Fibroblast of skin of abdomen (primary cell): ENCODE measurements at places on chromosomes 6 and 20.

DNA sequence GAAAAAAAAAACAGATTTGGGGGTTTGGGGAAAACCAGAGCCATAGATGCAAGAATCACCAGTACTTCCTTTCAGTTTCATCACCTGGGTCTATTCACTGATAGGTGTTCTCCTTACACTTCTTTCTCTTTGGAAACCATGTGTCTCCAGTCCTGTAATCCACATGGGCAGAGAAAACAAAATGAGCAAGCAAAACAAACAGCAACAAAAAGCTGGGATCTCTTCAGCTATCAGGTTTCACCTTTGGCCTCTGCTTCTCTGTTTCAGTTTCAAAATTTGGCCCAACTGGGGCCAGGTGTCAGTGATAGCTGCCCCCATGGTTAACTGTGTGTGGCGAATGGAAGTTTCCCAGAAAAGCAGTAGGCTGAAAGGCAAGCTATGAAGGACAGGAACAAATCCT lies 220.0 kb upstream of the THBS2 start:
- DNase-seq = no peak

- peak; percentile 15 for DNase-seq
Observed at GRCh38 chr6:69732640-69733039, 64.2 kb downstream of the LMBRD1 start.

DNA sequence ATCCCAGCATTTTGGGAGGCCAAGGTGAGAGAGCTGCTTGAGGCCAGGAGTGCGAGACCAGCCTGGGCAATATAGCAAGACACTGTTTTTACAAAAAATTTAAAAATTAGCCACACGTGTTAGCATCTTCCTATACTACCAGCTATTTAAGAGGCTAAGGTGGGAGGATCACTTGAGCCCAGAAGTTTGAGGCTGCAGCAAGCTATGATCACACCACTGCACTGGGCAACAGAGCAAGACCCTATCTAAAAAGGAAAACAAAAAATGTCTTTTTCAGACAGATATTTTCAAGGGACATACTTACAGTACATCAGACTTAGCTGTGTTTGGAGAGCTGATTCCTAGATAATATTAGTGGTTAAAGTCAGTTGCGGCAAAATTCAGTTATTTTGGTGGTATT lies 72.9 kb upstream of the XRN2 start:
- no peak for DNase-seq

DNA sequence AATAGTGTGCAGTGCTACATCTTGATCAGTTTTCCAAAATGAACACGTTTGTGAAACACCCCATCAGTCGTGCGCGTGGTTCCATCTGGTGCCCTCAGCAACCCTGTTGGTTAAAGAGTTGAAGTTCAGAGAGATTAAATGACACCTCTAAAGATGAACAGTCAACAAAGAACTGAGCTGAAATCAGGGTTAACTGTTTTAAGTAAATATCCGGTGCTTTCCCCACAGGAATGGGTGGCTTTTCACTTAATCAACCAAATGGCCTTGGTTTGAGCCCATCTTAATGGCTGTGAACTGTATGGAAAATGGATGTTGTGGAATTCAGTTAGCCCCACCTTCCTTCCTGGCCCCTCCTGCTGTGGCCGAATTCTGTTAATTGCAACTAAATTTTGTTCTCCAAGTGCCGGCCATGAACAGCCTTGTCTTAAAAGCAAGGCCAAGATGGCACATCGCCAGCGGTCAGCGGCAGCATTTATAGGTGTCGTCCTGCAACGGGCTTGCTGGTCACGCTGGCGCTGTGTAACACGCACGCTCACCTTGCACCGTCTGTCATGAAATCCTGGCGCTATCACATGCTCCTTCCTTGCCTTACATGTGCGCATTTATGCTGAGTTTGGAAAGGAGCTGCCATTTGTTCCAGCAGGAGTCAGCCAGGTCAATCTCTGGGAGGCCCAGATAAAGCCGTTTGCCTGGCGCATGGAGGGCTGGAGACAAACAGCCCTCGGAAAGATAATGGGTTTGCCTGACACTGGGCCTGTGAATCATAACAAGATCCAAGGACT lies 164.5 kb downstream of the ERMARD start:
- no peak for DNase-seq

DNA sequence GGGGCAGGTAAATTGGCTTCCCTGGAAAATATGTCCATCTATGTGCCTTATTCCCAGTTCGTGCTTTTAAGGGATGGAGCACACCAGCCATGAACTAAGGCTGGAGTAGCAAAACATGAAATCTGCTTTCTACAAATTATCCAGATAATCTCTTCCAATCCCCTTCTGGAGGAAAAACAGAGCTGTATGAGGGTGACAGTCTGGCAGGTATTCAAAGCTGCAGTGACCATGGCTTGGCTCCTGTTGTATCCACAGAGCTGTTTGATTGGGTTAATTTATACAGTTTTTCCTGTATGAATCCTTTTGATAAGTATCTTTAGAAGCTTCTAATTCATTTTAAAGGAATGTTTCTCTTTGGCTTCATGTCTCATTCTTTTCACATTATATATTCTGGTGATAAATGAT lies 144.4 kb downstream of the AIG1 start:
- no peak for DNase-seq

- DNase-seq = peak; percentile 15
Observed at GRCh38 chr6:54191461-54191860, 80.2 kb downstream of the MLIP start.

GRCh38 chr20:38895098-38895949 lies 30.9 kb upstream of the FAM83D start:
- no peak for DNase-seq

GRCh38 chr6:127176146-127176545 lies 57.7 kb downstream of the RSPO3 start:
- DNase-seq = peak; percentile 78

DNA sequence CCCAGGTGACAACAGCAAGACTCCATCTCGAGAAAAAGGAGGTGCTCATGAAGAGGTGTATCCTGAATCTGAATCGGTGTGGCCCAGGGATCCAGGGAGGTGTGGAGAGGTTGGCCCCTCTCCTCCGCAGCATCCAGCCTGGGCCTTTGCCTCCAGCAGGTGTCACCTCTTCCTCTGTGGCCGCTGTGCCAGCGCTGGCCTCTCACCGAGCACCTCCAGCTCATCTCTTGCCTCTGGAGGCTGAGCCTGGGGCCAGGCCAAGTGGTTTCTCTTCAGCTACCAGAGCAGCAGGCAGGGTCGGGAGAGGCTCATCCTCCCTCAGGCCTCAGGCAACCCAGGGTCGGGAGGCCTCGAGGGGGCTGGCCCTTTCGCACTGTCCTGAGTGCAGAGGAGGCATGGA lies 1.2 kb upstream of the COL20A1 start:
- no peak for DNase-seq

GRCh38 chr6:67497749-67498148 lies 1137.3 kb upstream of the ADGRB3 start:
- no peak for DNase-seq

GRCh38 chr6:121858310-121858709 lies 422.9 kb downstream of the GJA1 start:
- no peak for DNase-seq

DNA sequence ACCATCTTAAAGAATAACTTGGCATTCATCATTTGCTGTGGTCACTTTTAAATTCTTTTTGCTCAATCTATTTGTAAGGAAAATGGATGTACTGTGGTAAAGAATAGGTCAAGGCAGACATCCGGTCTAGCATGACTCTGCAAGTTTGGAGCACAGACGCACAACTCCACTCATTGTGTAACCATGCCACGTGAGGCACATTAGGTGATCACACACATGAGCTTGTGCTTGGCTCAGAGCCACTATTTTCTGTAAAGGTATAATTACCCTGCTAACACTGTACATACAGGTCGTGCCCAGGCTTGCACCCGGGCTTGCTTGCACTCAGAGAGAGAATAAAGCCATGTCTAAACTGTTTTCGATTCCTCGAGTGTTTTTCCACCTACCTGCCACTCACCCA lies 1289.1 kb upstream of the ADGRB3 start:
- DNase-seq = no peak

GRCh38 chr20:49853640-49854039 lies 41.0 kb downstream of the SLC9A8 start:
- DNase-seq = peak; percentile 69

DNA sequence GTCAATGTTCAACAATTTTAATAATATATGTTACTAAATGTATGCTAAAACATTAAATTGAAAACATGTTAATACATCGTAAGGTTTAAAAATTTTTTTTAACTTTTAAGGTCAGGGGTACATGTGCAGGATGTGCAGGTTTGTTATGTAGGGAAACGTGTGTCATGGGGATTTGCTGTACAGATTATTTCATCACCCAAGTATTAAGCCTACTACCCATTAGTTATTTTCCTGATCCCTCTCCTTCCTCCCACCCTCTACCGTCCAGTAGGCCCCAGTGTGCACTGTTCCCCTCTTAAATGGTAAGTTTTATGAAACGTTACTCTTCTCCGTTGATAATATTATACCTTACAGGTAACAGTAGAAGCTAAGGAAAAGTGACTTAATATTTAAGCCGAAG lies 15.8 kb downstream of the PDE7B start:
- no peak for DNase-seq

- DNase-seq = no peak
Observed at GRCh38 chr6:117840541-117840983, 66.5 kb upstream of the SLC35F1 start.

DNA sequence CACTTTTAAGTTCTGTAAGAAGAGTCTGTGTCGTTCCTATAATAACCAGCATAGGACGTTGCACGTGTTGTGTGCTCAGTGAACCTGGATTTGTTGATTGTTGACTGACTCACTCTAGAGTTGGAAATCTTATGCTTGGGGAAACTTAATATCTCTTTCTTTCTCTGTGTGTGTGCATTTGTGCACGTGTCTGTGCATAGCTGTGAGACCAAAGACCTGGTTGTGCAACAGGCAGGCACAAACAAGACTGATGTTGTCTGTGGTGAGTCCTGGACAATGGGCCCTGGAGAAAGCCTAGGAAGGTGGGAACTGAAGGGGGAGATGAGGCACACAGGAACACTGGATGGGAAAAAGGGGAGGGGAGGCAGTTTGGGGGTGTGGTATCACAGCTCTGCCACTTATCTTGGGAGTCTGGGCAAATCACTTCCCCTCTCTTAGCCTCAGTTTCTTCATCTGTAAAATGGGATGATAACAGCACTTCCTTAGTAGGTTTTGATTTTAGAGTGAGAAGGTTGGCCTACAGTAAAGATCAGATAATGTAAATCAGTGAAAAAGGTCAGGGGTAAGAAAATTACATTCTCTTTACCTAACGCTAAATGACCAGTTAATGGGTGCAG lies 8.4 kb downstream of the CD40 start:
- DNase-seq = no peak

DNA sequence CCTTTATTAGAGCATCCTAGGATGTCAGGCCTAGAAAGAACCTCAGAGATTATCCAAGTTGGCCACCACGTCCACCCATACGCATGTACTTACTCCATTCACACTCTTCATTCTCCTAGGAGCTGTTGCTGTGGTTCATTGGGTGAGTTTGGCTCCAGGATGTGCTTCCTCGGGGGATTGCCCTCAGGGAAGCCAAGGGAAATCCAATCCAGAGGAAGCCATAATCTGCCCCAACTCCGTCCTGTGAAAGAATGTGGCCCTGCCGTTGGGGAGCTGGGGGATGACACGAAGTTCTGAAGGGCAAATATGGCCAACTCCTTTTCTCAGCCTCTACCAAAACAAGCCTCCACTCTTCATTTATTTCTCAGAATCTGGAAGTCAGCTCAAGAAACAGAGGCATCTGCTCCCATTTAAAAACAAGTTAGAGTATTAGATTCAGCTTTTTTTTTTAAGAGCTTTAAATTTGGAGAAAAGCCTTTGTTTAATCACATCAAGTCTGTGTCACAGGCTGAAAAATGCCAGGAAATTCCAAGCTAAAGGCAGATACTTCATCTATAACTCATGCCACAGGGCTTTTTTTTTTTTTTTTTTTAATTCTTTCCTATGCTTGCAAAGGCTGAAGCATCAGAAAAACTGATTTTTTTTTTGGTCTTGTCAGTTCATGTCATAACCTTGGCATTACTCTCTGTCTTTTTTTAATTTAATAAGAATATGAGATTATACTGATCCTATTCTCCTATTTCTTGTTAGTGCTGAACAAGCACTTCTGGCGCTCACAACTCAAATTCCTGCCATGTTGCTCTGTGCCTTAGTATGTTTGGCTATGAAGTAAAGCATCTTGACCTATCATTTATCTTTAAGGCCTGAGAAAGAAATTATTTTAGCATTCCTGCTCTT lies 480.9 kb upstream of the MARCKS start:
- DNase-seq = peak; percentile 96

- peak; percentile 88 for DNase-seq
Observed at GRCh38 chr6:82862543-82862942, 203.1 kb downstream of the UBE3D start.

- DNase-seq = no peak
Observed at GRCh38 chr6:44132476-44132875, 5.1 kb downstream of the TMEM63B start.

DNA sequence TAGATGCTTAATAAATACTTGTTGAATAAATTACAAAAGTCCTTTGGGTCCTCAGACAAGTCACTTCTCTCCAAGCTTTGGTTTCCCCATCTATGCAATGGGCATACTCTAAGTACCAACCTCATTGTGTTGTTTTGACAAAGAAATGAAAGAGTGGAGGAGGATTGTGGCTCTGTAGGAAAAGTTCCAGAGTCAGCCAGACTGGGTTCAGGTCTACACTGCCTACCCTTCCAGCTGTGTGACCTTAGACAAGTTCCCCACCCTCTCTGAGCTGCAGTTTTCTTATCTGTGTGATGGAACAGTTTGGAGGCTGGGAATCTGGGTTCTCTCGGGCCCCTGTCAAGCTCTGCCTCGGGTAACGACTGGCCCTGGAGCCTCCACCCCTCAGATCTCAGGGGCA lies 53.9 kb downstream of the SNAI1 start:
- DNase-seq = no peak

- DNase-seq = no peak
Observed at GRCh38 chr20:4613184-4613583, 108.5 kb upstream of the PRND start.

GRCh38 chr6:13383328-13384163 lies 55.2 kb upstream of the TBC1D7 start:
- DNase-seq = no peak

DNA sequence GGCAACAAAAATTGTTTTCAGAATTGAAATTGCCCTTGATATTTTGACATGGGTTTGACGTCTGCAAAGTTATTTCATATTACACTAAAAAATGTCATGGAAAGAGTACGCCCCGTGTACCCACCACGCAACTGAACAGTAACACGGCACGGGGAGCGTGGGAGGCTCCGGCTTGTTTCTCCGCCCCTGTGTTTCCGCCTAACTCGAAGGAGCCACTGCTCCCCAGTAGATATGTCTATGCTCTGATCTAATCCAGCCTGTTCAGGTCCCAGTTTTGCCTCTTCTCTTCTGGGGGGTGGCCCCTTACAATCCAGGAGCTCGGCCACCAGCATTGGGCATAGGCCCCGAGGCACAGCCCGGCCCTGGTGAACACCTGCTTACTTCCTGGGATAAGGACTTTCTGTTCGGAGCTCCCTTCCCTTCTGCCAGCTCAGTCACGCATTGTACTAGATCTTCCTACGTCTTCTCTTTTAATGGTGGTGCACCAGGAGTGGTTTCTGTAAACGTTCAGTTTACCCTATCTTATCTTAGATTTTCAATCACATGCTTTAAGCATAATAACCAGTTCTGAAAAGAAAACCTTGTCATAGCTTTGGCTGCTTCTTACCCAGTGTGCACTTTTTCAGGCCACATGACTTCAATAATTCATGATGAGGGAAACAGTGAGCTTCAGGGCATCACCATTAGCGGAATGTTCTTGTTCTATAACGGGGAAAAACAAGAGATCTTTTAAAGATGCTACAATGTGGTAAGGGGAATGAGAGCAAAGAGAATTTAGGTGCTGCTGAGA lies 43.9 kb upstream of the EXOC2 start:
- no peak for DNase-seq

- DNase-seq = peak; percentile 74
Observed at GRCh38 chr6:9405369-9405768, 970.0 kb upstream of the SLC35B3 start.

- no peak for DNase-seq
Observed at GRCh38 chr6:19492636-19493405, 344.3 kb upstream of the ID4 start.
